ENCODE measurements at places on chromosomes 1 and 21. TPM values are rescaled to one million over a fixed set of nuclear protein-coding genes. Genes with fewer than 3 reads are reported as not detected.
A peak's percentile ranks its signal among the peaks of the same experiment; 100 is the strongest.

Gene GBP4
- total RNA-seq: 2.5 TPM

- DNase-seq: no peak
Measured at GRCh38 chr1:108194051-108194450, 6.1 kb downstream of the SLC25A24 start.

- DNase-seq: peak; percentile 96
Measured at GRCh38 chr1:46520063-46520911, 30.7 kb downstream of the DMBX1 start.

- DNase-seq: no peak
Measured at GRCh38 chr1:33643216-33643615, 170.8 kb downstream of the ZSCAN20 start.

DNA sequence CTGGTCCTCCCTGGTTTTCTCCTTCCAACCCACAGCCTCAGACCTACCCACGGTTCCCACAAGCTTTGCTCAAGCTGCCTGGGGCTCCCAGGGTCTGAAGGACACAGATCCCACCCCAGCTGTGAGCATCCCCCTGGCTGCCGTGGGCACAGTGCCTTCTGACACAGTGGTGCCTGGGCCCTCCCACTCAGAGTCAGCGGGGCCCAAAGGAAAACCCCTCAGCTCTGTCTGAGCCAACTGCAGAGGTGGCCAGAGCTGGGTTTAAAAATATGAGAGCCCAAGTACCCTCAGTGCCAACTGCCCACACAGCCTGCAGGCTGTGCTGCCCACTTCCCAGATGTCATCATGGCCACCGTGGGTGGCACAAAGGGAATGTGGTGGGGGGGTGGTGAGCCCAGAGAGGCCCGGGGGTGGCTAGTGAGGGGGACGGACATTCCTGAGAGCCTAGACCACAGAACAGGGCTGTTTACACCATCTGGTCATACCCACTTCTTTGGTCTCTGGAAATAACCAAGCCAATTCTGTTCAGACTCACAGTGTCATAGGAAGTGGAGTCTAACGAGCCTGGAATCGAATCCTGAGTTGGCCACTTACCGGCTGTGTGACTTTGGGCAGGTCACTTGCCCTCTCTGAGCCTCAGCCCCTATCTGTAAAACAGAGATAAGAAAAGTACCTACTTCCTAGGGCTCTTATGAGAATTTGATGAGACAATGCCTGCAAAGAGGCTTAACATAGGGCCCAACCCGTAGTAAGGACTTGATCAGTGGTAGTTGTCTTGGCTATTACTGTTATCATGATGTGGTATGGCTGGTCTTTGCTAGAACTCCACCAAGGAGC lies 85.5 kb downstream of the CAMK2N1 start:
- no peak for DNase-seq

- DNase-seq: no peak
Measured at GRCh38 chr1:220121791-220122530, 28.0 kb downstream of the IARS2 start.

All from thyroid gland (tissue), 4 donors.